ENCODE measurements at places on chromosomes 1 and 21. TPM values are rescaled to one million over a fixed set of nuclear protein-coding genes. Genes with fewer than 3 reads are reported as not detected.

RHBG gene
- total RNA-seq: not detected

TRIM45 gene
- 5.9 TPM for total RNA-seq

TSSK3 gene
- 1.5 TPM for total RNA-seq

RAD54L gene
- total RNA-seq: 16.8 TPM

CFAP74 gene
- total RNA-seq: not detected

FAM72D gene
- 11.4 TPM for total RNA-seq

RPS8 gene
- total RNA-seq: 3,143 TPM

LRRC39 gene
- total RNA-seq: 0.87 TPM

OSBPL9 gene
- 77.8 TPM for total RNA-seq

CYP4A11 gene
- not detected for total RNA-seq

FOXD3 gene
- total RNA-seq: 6.1 TPM

WDR64 gene
- total RNA-seq: not detected

Measured in A375 (cell line).